ENCODE measurements at places on chromosomes 4 and X.

DNA sequence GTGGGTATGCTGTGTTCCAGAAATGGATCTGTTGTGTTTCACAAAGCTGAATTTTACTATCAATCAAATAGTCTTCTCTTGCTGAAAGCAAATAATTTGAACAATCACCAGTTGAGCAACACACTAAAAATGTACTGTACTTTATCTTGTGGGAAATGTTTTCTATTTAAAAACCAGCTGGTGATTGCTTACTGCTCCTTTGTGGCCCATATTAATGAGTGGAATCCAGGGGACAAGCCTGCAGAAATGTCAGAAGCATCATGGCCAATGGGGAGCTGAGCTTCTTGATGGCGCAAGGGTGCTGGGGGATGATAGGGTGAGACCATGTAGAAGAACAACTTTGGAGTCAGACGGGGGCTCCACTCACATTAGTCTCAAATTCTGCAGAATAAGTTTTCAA, 346.2 kb downstream of the ARHGAP10 start:
- no peak for DNase-seq

DNA sequence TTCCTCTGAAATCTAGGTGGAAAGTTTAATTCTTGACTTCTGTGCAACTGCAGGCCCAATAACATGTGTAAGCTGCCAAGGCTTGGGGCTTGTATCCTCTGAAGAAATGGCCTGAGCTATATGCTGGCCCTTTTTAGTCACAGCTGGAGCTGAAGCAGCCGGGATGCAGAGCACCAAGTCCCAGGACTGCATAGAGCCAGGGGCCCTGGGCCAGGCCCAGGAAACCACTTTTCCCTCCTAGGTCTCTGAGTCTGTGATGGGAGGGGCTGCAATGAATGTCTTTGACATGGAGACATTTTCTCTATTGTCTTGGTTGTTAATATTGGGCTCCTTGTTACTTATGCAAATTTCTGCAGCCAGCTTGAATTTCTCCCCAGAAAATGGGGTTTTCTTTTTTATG, 588.5 kb downstream of the CENPC start:
- DNase-seq = no peak

- no peak for DNase-seq
These were observed 10.8 kb downstream of the FTHL17 start for GRCh38 chrX:31061091-31061490.

- DNase-seq = no peak
These were observed 632 bp upstream of the PCDH7 start for GRCh38 chr4:30719454-30720020.

DNA sequence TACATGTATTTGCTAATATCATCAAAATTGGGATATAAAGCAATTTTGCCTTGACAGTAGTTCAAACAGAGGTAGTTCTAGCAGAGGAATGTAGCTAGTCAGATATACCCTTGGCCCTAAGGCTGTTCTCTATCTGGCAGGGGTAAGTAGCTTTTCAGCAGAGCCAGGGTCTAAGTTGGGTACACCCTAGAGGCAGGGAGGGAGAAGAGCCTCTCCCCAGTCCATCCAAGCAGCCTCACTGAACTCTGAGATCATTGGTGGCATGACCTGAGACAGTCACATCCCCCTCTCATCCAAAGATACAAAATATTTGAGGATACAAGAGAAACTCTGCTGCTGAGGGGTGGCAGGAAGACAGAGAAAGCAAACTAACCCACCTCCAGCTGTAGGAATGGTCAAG, 343.7 kb downstream of the DHX15 start:
- no peak for DNase-seq

- no peak for DNase-seq
These were observed at the start of gene CPZ for GRCh38 chr4:8592366-8593263. Gene CPZ, plus strand, starts transcription at chr4:8592765. Its CDS starts 69 bp downstream, at chr4:8592834.

DNA sequence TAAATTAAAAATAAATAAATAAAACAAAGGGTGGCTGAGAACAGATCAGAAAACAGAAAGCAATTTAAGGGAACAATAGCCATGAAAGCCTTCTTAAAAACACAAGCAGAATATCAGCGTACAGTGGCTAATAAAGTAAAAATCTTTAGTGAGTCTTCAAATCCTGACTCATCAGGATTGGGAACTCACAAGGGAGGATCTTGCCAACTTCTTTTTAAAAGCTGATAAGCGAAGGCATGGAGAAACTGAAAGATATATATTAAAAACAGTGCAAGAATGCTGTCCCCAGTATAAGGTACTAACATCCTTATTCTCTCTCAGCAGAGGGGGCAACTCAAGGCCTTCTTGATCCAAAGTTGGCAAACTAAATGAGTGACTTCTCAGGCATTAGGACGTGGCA, 180.1 kb downstream of the DHX15 start:
- no peak for DNase-seq

DNA sequence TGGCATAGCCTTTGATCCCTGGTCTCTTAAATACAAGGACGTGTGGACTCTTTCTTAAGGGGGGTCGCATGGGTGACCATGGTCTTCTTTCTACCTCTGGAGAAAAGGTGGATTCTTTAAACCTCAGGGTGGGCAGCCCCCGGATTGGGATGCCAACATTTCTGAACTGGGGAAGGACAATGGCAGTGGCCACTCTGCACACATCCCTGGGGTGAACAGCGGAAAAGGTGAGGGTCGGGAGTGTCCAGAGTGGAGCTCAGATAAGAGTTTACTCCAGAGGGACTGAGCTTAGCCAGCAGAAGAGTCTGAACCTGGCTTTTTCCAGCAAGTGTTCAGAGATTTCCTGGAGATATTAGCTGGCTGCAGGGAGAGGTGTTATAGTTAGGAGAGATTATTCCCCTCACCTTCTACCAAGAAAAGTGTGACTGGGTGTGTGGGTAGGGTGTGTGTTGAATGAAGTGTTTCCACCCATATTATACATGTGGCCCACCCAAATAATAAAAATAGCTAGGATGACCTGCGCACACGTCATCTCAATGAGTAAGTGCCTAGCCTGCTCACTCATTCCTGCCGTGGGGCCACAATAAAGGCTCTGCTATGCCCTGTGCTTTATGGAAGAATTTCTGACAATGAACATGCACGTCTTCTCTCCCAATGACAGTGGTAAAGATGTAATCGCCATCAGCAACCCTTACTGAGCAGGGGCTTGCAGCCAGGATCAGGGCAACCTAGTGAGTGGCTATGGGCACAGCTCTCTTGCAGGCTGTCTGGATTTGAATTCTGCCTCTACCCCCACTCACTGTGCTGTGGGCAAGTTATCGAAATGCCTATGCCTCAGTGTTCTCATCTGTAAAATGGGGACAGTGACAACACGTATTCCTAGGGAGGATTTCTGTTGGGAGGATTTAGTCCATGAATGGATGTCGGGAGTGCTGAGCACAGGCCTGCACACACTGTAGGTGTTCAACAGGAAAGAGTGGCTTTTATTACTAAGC, 76.6 kb downstream of the SLC2A9 start:
- DNase-seq = peak; percentile 71
